ENCODE measurements at places on chromosomes 1 and 21. TPM values are rescaled to one million over a fixed set of nuclear protein-coding genes. Genes with fewer than 3 reads are reported as not detected.

GRCh38 chr1:92262516-92262915, 36.3 kb downstream of the GLMN start:
- no peak for DNase-seq

Gene RHD
- total RNA-seq = not detected

DNA sequence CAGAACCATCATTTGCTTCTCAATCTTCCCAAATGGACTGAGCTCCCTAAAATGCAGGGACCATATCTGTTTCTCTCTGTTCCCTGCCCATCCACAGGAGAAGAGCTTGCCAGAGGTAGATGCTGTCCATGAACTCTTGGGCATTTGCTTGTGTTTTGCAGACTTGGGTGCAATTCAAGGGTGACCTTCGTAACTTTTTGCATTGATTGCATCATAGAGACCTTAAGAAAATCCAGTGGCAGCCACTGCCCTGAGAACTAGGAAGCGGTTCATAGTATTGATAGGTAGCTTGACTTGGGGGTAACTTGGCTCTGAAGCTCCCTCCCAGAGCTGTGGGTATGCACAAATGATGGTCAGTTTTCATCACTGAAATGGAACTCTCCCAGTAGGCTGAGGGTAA, 34.3 kb upstream of the EDEM3 start:
- no peak for DNase-seq

DNA sequence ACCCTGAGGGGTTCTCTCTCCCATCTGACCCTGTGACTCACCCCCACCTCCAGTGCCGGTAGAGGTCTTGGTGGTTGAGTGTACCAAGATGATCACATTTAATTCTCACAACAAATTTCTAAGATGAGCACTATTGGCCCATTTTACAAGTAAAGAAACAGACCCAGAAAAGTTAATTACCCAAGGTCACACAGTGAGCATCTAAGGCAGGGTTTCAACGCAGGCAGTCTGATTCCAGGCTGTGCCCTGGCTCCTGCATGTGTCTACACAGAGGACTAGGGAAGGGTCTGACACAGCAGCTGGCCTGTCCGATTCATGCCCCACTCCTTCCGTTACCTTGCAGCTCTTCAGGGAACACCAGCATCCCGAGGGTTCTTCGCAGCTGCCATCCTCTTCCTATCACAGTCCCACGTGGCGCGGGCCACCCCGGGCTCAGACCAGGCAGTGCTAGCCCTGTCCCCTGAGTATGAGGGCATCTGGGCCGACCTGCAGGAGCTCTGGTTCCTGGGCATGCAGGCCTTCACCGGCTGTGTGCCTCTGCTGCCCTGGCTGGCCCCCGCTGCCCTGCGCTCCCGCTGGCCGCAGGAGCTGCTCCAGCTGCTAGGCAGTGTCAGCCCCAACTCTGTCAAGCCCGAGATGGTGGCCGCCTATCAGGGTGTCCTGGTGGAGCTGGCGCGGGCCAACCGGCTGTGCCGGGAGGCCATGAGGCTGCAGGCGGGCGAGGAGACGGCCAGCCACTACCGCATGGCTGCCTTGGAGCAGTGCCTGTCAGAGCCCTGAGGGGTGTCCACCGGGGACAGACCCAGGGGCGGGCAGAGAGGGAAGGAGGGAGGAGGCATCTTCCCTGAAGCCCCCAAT, 7.5 kb downstream of the NCDN start:
- DNase-seq = no peak

- DNase-seq = peak; percentile 71
Observed at GRCh38 chr21:26834181-26834905, 10.9 kb downstream of the ADAMTS1 start.

- DNase-seq = no peak
Observed at GRCh38 chr1:2946291-2946690, 75.0 kb upstream of the ACTRT2 start.

Gene PTPN7
- total RNA-seq = not detected

DNA sequence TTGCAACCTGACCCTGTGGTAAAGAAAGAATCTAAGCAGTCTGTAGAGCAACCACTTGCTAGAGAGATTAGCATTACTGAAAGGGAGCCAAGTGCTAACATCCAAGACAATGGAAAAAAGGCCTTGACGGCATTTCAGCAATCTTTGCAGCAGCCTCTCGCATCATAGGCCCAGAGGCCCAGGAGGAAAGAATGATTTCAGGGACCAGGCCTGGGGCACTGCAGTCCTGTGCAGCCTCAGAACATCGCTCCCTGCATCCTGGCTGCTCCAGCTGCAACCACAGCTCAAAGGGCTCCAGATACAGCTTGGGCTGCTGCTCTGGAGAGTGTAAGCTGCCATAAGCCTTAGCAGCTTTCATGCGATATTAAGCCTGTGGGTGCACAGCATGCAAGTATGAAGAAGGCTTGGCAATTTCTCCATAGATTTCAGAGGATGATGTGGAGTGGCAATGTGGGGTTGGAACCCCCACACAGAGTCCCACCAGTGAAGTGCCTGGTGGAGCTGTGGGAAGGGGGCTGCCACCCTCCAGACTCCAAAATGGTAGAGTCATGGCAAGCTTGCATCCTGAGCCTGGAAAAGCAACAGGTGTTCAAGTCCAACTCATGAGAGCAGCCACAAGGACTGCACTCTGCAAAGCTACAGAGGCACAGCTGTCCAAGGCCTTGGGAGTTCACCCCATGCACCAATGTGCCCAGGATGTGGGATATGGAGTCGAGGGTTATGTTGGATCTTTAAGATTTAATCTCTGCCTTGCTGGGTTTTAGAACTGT, 110.6 kb upstream of the HMGB4 start:
- DNase-seq = no peak

Gene MPL
- not detected for total RNA-seq

GRCh38 chr1:22625262-22625925, 11.0 kb upstream of the C1QA start:
- DNase-seq = peak; percentile 4

GRCh38 chr1:222443566-222443965, 104.3 kb downstream of the HHIPL2 start:
- DNase-seq = peak; percentile 20

DNA sequence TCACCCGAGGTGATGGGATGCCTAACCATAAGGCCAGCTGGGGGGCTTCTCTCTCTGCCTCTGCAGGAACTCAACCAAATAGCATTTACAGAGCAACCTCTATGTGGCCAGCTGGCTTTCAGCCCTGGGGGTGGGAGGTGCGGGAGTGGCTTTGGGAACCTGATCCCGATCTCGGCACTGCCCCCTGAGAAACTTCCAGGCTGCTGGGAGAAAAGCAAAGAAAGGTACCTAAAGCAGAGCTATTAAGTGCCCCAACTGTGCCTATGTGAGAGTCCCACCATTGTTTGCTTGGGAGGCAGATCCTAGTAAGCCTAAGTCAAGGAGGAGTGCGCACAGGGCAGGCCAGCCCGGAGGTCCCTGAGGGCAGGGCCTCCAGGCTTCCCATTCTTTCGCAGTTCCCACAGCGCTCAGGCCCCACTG, 7.0 kb downstream of the KRTCAP2 start:
- no peak for DNase-seq

Gene SUSD4
- not detected for total RNA-seq

Gene TDRD10
- total RNA-seq = not detected

DNA sequence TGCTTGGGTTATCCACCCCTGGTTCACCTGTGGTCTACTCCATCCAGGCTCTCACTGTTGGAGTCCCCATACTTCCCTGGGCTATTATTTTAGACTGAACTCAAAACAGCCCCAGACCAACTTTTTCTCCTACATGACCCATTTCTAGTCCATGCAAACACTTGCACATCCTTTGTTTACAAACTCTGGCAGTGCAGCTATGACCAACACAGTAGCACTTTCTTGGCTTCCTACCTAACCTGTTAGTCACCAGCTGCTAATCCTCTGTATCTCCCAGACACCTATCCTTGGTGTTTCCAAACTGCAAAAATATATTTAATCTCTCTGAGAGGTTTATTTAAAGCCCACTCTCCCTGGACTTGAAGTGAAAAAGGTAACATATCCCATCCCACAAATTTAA, 90.8 kb downstream of the DDAH1 start:
- peak; percentile 84 for DNase-seq

DNA sequence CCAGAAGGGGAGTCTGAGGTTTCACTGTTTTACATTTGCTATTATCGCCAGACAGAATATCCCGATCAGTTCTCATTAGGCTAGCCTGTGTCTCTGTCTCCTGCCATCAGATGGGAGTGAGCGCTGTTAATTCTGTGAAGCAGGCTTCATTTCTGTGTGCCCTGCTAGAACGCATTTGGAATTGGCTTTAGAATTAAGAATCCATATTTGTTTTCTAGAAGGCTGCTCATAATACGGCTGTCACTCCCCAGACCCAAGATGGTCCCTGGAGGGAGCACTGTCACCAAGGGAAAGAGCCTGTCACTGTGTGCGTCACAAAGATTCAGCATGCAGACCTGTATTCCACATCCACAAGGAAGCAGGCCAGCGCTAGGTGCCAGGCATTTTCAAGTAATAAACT, 49.2 kb downstream of the CASQ2 start:
- DNase-seq = no peak

DNA sequence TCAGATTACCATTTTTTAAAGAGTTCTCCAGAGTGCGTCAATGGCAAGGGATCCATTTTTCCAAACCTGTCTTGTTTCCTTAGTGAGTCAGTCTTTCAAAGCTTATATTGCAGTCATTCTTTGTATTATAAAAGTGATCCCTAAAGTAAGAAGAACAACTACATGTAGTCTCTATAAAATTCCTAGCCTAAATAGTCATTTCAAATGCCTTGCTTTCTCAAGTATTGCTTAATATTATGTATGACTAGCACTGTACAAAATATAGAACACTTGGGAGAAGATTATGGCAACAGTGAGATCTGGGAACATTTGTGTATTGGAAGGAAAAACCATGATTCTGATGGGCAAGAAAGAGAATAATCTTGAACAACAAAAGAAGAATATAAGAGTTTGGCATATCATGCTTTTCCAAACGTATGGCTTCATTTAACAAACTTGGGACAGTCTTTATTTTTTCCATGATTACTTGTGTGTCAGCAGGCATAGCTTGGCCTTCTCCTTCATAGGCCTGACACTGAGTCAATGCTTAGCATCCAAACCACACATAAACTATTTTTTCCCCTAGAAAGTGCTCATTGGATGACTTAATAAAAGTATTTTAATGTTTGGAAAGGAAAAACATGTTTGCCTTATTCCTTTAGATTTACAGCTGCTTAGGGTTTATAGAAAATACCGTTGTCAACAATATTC, 547.4 kb downstream of the LTN1 start:
- DNase-seq = peak; percentile 48

DNA sequence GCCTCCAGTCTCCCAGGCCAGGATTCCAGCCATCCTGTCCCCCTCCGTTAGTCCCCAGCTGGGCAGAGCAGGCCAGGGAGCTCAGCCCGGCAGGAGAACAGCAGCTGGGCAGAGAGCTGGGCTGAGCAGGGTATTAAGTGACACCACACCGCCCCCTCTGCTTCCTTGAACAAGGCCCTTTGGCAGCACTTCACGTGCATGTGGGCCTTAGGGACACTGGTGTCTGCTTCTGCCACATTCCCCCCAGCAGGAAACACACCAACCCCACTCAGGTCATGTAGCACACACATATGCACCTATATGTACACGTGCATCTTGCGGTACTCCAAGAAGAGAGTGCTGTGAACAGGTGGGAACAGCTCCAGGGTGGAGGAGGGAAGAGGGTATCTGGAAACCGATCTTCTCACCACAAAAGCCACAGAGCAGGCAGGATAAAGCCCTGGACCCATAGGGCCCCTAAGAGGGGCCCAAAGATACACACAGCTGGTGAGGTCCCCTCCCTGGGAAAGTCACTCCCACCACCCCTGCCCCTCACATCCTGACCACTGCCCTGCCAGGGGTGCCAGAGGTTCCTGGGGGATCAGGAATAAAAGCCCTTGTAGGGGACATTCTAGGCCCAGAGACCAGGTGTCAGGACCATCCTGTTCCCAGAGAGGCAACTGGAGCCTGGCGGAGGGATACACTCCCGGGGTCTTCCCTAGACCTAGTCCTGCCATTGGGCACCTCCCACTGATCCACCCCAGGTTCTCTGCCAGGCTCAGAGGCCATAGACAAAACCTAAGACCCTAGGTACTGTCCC, 4.5 kb downstream of the EPHA2 start:
- DNase-seq = peak; percentile 69

DNA sequence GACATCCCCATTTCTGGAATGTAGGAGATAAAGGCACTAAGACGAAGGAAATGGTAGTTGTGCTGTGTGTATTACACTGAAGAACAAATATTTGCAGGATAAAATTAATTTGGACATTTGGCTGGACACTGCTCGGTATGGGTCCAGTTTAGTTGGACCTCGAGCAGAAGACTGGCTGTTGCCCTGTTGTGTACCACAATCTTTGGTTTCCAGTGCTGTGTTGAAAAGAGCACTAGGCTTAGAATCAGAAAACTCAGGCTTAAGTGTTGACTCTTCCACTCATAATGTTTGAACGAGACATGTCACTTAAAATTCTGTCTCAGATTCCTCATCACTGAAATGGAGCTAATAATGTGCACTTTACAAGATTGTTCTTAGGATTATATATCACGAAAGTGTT, 1.2 kb upstream of the ARPC5 start:
- no peak for DNase-seq

- DNase-seq = no peak
Observed at GRCh38 chr21:15000081-15000480, 64.7 kb downstream of the NRIP1 start.

Gene RAB42
- total RNA-seq = 3.9 TPM

GRCh38 chr1:105442901-105443300, 1613.6 kb upstream of the PRMT6 start:
- no peak for DNase-seq

DNA sequence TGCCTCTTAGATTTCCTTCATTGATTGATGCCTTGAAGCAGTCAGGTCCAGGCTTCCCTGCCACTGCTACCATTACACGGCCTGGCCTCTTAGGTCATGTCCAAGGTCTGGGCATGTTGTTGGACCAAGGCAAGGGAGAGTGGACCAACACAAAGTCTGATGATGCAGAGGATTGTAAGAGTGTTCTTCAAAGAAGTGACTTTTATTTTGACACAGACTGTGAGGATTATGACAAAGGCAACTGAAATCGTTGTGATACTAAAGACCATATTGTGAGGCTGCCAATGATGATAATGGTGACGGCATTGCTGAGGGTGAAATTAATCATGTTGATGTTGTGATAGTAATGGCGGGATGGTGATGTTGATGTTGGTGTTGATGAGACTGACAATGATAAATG, 149.5 kb downstream of the GRIK3 start:
- DNase-seq = no peak

DNA sequence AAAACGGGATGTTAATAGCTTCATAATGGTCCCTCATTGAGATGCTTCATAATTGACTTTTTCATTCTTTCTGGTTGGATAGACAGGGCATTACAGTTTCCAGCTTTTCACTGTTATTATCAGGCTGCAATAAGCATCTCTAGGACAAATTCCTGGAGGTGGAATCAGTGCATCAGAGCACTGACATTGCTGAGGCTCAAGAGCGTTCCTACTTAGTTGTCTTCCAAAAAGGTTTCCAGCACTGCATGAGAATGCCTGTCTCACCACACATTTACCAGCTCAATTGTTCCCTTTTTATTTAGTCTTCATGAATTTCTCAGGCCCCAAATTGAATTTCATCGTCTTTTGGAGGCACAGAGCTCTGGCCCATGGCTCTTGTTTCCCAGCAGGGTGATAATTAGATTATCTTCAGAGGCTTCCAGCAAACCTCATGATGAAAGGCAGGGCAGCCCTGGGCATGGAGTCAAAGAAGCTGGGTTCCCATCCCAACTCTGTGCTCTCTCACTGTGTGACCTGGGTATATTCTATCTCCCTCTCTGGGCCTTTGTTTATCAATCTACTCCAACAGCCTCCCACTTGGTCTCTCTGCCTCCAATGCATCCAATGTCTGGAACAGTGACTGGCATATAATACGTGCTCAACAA, 451.4 kb downstream of the PTPRU start:
- DNase-seq = no peak

- no peak for DNase-seq
Observed at GRCh38 chr1:152170287-152170905, 11.4 kb upstream of the RPTN start.

Gene CFAP107
- total RNA-seq = not detected
